GM04504 (cell line): ENCODE measurements at places on chromosomes 16 and 17.

- DNase-seq = no peak
These were observed 594 bp upstream of the SLC22A31 start for GRCh38 chr16:89200850-89201411.

- no peak for DNase-seq
These were observed 57.5 kb downstream of the IRF8 start for GRCh38 chr16:85956426-85956825.

GRCh38 chr16:6447021-6447790 is 885.4 kb upstream of the RBFOX1 start:
- no peak for DNase-seq

DNA sequence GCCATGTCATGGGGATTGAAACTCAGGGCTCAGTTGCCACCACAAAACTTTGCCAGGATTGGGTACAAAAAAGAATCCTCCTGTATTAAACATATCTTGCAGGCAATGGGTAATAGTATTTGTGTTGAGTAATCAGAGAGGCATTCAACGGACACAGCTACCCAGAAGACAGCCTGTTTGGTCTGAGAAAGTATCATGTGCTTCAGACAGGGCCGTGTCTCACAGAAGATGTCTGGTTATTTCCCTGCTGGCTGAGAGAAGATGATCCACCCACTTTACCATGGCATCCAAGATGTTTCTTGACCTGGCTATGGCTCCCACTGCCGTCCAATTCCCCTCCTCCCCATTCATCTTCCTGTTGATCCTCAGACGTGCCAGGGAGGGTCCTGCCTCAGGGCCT is 304.3 kb upstream of the XYLT1 start:
- DNase-seq = no peak

- DNase-seq = no peak
These were observed 52.3 kb downstream of the AMFR start for GRCh38 chr16:56373003-56373402.

GRCh38 chr16:1781758-1782407 is 488 bp downstream of the SPSB3 start:
- no peak for DNase-seq

GRCh38 chr16:85571563-85571812 is 41.6 kb upstream of the GSE1 start:
- no peak for DNase-seq

DNA sequence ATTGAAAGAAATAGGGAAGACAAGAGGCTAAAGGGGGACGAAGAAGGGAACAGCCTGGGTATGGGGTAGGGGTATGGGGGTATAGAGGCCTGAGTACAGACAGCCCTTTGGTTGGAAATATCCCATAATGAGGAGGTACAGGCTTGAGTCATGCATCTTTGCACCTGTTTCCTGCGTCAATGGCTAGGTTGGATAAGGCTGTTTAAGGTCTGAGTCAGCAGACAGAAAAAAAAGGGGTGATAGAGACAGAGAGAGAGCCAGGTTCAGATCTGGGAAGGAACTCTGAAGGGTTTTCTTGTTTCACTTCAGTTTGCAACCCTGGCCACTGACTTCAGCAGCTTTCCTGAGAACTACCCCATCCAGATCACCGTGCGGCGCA is 8.5 kb downstream of the FNDC8 start:
- no peak for DNase-seq

- no peak for DNase-seq
These were observed 15.5 kb upstream of the MMD start for GRCh38 chr17:55437159-55437605.

DNA sequence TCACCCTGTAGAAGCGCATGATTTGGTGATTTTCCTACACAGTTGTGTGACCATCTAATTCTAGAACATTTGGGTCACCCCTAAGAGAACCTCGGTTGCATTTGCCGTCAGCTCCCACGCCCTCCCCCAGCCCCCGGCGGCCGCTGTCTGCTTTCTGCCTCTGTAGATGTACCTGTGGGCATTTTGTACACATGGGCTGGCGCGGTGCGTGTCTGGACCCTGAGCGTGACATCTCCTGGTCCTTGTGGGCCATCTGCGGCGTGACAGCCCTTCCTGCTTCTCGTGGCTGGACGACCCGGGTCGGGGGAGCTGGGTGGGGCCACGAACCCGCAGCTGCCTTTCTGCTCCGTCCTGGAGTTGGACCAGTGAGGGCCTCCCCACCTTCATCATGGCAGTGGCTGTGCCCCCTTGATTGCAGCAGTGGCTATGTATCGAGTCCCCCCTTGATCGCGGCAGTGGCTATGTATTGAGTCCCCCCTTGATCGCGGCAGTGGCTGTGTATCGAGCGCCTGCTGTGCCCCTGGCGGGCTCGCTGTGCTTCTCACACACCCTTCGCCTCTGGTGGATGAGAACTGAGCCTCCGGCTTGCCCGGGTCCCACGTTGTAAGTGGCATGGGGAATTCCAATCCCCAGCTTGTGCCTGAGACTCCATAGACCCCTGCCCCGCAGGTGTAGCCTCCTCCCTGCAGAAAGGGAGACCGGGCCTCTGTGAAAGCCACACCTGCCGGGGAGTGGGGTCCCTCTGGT is 24.1 kb downstream of the GSE1 start:
- DNase-seq = no peak

DNA sequence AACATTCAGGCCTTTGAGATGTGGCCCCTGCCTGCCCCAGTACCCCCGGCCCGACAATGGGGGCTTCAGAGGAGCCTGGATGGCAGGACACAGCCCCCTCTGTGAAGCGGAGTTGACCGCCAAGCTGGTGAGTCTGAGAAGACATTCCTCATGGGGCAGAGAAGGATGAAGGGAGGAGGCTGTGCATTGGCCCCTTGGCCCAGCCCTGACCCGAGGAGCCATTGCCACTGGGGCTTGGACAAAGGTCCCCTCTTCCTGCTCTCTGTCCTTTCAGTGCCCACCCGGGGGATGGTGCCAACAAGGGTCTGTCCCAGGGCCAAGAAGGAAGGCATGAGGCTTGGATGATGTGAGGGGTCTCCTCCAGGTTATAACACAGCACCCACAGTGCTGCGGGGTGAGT is 30.9 kb upstream of the PHB1 start:
- no peak for DNase-seq

DNA sequence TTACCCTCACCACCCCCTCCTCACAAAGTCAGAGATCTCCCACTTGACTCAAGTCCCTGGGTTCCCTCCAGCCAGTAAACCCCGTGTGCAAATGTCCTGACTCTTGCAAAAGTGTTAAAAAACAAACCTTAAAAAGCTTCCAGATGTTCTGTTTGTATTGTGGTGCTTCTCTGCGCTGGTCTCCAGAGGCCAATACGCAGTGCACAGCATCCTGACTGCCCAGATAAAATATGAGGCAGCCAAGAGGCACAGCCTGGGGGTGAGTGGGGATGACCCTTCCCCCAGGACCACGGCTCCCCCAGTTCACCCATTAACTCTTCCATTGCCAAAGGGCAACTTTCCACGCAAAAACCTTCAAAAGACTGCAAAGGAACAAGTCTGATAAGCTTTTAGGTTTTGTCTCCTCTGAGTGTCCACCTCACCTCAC is 291.8 kb downstream of the SOX9 start:
- no peak for DNase-seq

GRCh38 chr17:80060644-80061043 is 24.2 kb downstream of the CCDC40 start:
- DNase-seq = no peak

GRCh38 chr16:4988647-4989046 is 30.5 kb downstream of the SEC14L5 start:
- no peak for DNase-seq

- DNase-seq = peak; percentile 28
These were observed 10.7 kb upstream of the CENPV start for GRCh38 chr17:16363749-16364536.

DNA sequence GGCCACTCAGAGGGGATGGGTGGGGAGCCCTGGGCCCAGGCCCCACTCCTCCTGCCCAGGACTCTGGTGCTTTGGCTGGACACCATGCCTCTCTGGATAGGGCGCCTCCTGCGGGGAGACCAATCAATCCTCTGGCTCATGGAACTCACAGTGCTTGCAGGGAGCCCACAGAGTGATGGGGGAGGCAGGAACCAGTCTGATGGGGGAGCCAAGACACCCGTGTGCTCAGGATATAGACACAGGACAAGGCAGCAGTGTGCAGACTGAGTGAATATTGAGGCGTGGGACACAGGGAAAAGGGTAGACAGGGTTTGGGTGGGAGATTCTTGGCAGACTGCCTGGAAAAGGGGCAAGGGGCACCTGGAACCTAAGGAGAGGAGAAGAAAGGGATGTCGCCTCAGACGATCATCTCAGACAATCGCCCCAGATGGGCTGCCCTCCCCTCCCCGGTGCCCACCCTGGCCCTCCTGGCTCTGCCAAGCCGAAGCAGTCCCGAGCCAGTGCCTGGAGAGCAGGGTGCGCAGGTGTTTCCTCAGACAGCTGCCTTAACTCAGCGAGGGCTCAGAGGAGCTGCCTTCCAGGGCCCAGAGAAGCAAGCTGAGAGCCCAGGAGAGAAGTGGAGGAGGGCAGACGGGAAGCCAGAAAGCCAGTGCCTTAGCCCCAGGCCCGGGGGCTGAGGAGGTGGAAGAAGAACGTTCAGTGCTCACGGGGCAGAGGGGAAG is 37.4 kb upstream of the DLX4 start:
- no peak for DNase-seq

DNA sequence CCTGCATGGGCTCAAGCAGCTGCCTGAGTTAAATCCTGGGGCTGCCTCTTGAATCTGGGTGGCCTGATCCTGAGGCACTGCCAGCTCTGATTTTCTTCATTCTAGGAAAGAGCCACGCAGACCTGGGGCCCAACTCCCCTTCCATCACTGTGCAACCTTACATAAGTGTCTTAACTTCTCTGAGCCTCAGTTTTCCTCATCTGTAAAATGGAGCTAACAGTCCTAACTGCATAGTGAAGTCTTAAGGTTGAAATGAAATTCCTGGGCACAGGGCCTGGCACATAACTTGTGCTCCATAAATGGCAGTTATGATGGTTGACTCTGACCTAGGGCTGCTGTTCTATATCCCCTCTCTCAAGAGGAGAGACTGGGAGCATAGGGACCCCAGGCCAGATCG is 236.6 kb downstream of the GSG1L start:
- no peak for DNase-seq

GRCh38 chr17:44977814-44978550 is 9.9 kb upstream of the C1QL1 start:
- no peak for DNase-seq

- DNase-seq = no peak
These were observed 791 bp upstream of the SUPT4H1 start for GRCh38 chr17:58352596-58353388.

DNA sequence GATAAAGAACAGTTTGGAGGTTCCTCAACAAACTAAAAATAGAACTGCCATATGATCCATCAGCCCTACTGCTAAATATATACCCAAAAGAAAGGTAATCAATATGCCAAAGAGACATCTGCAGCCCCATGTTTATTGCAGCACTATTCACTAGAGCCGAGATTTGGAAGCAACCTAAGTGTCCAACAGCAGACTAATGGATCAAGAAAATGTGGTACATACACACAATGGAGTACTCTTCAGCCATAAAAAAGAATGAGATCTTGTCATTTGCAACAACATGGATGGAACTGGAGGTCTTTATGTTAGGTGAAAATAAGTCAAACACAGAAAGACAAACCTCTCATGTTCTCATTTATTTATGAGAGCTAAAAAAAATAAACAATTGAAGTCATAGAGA is 48.8 kb upstream of the NACA2 start:
- no peak for DNase-seq
